Endothelial cell of umbilical vein (primary cell): ENCODE measurements at places on chromosomes 1 and 21.

DNA sequence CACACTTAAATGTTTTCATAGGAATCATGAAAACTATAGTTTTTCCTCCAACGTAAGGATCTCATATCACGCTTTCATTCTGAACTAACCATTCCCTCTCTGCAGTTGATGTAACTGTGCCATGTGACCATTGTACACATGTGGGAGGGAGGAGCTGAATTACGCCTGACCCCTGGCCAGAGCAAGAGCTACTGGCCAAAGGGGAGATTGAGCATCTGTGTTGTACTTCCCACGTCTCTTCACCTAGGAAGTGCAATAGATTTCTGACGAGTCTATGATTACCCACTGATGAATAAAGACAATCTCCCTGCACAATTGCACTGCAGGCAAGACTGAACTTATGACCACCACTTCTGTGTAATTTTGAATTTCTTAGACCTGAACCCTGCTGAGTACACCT lies 24.0 kb downstream of the PTPRC start:
- DNase-seq: no peak

GRCh38 chr1:223730479-223731132 lies 18.3 kb downstream of the CAPN2 start:
- DNase-seq: no peak

DNA sequence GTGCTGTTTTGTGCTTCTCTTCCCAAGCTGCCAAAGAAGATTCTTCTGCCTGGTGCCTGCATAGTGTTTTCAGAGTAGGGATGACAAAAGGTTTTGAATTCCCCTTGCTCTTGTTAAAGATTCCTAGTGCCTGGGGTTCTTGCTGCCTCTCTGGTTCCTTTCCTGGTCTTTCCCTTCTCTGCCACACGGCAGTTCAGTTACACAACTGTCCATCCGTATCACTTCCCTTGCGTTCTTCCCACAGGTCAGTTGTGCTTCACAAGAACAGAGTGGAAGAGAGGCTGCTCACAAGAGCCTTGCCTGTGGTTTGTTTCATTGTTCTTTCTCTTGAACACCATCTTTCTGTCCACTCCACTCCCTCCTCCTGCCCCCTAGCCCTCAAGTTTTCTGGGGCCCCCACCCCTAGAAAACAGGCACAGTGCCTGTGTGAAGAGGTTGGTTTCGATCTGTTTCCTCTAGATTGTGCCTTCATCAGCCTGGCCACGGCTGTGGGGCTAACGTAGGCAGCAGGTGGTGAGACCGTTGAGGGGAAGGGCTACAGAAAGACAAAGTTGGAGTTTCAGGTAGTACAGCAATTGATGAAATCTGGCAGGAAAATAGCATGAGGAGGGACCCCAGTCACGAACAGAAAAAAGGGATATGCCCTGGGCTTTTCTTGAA lies 5.8 kb downstream of the VASH2 start:
- no peak for DNase-seq

DNA sequence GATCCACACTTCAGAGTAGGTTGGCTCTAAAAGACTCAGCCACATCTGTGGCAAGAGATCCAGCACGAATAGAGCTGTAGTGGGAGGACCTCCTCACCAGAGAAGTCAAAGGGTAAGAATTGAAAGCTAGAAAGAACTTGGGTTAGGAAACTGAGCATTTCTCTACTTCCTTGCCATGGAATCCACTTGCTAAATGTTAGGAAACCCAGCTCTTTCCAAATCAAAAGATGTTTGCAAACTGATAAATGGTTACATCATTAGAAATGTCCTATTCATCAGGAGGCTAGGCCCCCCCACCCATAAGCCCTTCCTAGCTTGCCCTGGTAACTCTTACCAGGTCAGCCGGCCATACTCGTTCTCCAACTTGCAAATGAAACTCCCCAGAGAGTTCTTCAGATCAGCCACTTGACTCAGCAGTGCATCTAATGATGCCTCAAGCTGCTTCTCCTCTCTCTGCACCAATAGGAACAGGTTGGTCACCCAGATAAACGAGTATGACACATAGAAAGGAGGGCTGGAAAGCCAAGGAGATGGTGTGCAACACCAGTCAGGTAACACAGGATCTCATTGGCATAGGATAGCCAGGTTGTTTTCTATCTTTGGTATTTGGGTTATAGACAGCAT lies 1.5 kb downstream of the MED8 start:
- DNase-seq: no peak

- no peak for DNase-seq
These were observed 22.1 kb downstream of the SSX2IP start for GRCh38 chr1:84668185-84668584.

GRCh38 chr1:16484501-16484835 lies 29.6 kb downstream of the RNU1-1 start:
- no peak for DNase-seq

GRCh38 chr1:89839516-89839915 lies 18.7 kb downstream of the LRRC8D start:
- no peak for DNase-seq

GRCh38 chr1:245091818-245092637 lies 62.8 kb upstream of the KIF26B start:
- DNase-seq: peak; percentile 99

- no peak for DNase-seq
These were observed 122.3 kb downstream of the TGFB2 start for GRCh38 chr1:218467101-218468072.

DNA sequence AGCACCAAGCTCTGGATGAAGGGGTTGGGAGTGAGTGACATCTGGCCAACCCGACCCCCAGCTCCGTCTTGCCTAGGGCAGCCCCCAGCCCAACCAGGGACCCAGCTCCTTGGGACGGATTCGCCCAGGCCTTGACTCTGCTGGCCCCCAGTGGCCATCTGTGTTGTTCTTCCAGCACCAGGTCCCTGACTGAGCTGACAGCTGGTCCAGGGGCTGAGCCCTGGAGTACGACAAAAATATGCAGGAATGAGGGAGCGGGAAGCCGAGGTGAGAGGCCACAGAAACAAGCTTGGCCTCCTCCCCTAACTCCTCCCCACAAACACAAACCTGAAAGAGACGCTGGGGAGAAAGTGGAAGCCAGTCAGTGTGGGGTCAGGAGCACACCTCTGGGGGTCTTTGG lies 55.0 kb upstream of the PAX7 start:
- DNase-seq: peak; percentile 18

- no peak for DNase-seq
These were observed 2.7 kb downstream of the CHI3L1 start for GRCh38 chr1:203183828-203184227.

DNA sequence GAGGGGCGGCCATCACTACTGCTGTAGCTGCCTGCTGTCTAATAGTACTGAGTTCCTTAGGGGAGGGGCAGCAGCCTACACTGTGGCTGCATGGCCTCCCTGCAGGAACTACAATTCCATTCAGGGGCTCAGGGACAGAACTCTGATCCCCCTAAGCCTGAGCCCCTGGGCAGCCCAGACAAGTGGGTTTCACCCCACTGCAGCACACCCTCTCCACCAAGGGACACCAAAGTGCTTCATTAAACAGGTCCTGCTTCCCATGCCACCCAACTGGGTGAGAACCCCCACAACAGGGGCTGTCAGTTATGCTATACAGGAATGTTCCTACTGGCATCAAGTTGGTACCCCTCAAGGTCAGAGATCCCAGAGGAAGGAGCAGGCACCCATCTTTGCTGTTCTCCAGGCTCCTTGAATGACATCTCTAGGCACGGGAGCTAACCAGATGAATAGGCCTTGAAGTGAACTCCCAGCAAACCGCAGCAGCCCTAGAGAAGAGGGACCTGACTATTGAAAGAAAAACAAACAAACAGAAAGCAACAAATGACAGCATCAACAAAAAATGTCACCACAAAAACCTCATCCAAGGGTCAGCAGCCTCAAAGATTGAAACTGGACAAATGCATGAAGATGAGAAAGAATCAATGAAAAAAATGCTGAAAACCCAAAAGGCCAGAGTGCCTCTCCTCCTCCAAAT lies 437.4 kb downstream of the NUF2 start:
- DNase-seq: no peak

GRCh38 chr1:18352636-18353265 lies 128.0 kb upstream of the KLHDC7A start:
- no peak for DNase-seq

DNA sequence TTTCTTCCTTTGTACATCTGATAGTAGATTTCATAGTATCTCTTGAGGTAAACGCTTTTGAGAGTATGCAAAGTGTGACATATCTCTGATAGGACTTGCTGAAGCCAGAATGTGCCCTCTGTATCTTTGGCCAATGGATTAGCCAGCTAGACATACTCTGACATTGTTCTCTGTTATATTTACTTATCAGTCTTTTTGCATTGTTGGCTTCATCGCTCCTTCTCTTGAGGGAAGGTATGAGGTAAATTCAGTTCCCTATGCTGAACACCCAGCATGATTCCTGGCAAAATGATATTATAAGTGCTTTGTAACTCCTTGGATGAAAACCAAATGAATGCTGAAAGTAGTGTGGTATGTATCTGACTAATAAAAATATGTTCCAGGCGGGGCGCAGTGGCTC lies 163.2 kb upstream of the CACYBP start:
- DNase-seq: no peak

GRCh38 chr1:201542309-201543035 lies 3.5 kb downstream of the NAV1 start:
- DNase-seq: peak; percentile 79

- no peak for DNase-seq
These were observed 123.4 kb downstream of the SIK1 start for GRCh38 chr21:43303275-43304178.

GRCh38 chr1:235941876-235942624 lies 75.3 kb upstream of the LYST start:
- DNase-seq: peak; percentile 33

GRCh38 chr1:189803364-189803763 lies 674.3 kb downstream of the BRINP3 start:
- DNase-seq: no peak

DNA sequence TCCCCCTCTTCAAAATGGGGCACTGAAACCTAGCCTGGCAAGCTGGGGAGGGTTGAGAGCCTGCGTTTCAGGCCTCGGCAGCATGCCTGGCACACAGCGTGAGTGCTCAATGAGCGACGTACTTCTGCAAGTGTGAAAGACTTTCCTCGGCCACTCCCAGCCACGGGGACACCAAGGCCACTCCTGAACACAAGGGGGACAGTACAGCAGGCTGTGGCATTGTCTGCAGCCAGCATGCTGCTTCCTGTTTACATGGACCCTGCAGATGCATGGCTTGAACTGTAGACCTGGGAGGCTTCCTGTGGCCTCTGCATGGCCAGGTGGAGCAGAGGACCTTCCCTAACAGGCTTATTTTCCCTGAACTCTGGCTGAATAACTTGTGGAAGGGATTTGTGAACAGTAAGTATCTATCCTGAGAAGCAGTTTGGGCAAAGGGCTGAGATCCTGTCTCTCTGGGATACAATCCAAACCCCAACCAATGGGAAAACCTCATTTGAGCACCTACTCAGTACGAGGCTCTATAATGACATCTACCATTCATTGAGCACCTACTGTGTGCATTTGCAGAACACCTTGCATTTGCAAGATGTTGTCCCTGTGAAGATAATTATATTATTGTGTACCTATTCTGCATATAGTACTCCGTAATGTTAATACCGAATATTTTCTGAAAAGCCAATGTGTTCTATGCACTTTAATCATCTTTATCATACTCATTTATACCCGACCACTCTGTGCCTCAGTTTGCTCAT lies 9.9 kb upstream of the HSPG2 start:
- peak; percentile 61 for DNase-seq

DNA sequence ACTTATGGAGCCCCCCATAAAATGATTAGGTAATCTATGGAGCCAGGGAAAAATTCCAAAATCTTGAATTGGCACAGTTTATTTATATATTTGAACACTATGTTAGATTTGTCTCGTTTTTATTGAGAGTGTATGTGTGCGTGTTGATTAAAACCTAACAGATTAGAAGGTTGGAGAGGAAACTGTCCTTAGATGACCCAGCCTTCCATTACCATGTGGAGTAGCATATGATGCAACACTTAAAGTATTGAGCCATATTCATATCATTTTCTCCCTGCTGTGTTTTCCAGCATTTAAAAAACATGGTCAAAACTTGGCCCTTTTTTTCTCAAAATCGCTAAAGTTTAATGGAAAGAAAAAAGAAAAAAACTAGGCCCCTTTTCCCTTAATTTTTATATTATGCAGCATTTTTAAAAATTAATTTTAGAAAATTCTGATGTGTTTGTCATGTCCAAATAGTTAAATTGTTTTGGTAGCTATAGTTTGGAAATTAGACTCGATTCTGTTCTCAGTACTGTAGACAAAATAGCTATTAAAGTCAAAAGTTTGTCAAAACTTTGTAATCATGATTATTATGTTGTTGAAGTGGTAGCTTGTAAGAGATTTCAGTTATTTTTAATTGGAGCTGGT lies 2.3 kb downstream of the LRRC8D start:
- DNase-seq: no peak

DNA sequence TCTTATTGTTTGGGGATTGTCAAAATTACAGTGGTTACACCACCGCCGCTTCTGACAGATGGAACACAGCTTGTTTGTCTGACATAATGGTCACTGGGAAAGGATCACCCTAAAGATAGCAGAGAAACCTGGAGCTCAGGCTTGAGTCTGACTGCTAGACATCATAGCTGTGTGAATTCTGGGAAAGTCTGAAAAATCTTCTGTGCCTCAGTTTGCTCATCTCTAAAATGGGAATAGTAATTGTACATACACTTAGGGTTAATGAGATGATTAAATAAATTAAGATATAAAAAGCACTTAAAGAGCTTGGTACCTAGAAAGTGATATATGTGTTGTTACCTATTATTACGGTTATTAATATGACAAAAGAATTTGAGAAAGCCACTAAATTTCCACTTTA lies 39.7 kb upstream of the NRIP1 start:
- no peak for DNase-seq

GRCh38 chr1:50967416-50968157 lies 2.5 kb upstream of the CDKN2C start:
- peak; percentile 23 for DNase-seq

GRCh38 chr1:170749549-170749948 lies 85.6 kb downstream of the PRRX1 start:
- DNase-seq: no peak

DNA sequence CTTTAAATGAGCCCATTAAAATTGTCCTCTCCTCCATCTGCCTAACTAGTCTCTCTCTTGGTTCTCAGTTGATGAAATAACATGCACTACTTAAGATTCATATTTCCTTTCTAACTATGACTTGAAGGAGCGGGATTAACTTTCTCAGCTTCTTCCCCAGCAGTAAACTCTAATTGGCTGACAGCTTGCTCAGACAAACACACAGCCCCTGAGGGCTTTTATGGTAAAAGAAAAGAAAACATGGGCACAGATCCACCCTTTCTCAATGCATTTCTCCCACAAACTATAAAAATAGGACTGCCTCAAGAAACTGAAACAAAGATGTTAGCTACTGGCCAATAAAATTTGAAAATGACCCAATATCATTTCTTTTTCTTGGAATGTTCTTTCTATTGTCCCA lies 703.1 kb downstream of the ADGRL2 start:
- no peak for DNase-seq
